NCI-H1092 treated with DMSO at 0.1 percent for 48 hours (cell line): ENCODE measurements at places on chromosomes 16 and 17.

DNA sequence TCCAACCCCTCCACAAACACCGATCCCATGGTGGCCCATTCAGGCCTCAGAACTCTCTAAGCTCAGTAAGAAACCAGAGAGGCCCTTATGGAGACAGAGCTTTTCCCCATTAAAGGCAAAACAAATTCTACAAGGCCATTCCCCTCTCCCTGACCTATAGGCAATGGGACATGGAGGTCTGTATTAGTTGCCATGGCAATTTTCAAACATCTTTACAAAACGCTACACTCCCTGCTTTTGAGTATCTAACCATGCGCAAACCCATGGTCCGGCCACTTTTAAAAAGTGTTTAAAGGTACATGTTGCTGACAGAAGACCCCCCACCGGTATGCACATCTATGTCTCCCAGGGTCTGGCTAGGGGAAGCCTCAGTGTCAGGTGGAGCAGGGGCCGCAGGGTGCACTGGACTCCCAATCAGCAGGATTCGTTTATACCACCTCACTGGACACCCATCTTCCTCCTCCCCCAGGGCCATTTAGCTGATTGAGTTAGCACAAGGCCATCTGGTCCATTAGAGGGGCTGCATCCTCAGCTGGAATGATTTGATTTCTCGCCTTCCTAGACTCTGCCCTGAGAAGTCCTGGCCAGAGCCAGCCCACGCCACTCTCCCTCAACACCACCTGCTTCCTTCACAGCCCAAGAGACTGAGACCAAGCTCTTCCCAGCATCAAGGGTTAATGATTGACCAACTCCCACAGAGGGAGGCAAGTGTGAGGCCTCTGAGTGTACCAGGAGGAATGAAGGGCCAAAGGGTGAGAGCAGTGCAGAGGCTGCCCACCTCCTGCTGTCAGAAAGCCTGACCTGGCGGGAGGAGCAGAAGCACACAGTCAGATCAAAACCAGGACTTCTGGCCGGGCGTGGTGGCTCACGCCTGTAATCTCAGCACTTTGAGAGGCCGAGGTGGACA is 10.9 kb downstream of the ACLY start:
- DNase-seq = no peak

GRCh38 chr16:87160234-87160636 is 157.0 kb downstream of the C16orf95 start:
- DNase-seq = no peak

- no peak for DNase-seq
These were observed 33.5 kb downstream of the TK2 start for GRCh38 chr16:66516509-66516807.

DNA sequence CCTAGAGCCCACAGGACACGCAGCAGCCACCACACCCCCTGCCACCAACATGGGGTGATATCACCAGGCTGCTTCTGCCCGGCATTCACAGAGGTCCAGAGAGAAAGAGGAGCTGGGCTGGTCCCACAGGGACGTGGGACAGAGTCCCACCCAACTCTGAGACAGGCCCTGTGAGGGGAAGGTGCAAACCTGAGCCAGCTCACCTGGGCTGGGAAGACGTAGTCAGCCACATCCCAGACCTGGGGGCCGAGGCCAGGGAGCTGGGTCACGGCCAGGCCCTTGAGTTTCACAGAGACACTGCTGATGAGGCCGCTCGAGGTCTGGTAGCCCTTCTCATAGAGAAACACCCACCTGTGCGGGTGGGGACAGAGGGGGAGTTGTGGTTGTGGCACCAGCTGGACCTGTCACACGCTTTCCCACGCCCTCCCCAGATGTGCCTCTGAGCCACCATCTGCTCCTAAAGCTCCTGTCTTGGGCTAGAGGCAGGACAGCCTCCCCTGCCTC is 11.2 kb downstream of the P2RX1 start:
- no peak for DNase-seq

DNA sequence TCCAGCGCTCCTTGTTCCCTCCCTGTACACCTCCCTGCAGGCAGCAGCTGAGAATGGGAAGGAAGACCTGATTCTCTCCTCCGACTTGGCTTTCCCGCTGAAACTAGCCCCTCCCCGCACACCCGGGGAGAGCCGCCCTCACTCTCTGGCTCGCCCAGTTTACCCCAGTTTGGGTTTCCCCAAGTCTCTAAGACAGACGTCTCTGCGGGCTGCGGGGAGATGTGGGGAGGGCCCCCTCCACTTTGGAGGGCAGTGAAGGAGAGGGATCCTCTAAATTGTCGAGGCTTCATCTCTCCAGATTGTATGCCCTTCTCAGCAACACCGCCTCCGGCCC is 797 bp downstream of the GRB7 start:
- DNase-seq = peak; percentile 7

DNA sequence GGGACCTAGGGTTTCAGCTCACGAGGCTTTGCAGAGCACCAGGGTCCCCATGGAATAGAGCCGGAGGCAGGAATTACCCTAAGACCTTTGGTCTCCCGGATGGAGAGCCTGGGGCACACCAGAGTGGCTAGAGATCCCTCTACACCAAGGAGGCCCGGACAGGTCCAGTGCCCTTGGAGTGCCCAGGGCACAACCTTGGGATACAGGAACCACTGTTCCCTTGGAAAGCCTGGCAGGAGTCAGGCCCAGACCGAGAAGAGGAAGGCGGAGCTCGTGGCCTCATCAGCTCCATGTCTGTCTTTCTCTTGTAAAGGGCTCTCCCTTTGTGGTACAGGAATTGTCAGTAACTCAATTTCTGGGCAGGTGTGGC is 3.8 kb upstream of the DBNDD1 start:
- no peak for DNase-seq

- DNase-seq = no peak
These were observed 55.6 kb downstream of the GRB7 start for GRCh38 chr17:39793301-39793872.

DNA sequence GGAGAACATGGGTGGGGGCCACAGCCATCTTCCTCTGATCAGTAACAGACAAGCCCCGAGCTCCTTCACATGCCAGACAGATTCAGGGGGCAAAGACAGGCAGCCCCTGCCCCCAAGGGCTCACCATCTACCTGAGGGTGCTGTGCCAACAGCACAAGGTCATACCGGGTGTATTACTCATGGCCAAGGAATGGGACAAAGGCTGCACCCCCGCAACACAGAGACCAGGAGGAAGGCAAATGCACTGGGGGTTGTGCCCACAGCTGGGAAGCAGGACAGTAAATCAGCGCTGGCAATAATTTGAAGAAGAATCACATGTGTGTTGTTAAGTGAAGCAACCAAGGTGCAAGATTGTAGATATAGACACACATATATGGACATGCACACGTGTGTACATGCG is 137.1 kb downstream of the C16orf95 start:
- no peak for DNase-seq

- no peak for DNase-seq
These were observed 113.8 kb downstream of the SLC39A11 start for GRCh38 chr17:72978593-72979218.

DNA sequence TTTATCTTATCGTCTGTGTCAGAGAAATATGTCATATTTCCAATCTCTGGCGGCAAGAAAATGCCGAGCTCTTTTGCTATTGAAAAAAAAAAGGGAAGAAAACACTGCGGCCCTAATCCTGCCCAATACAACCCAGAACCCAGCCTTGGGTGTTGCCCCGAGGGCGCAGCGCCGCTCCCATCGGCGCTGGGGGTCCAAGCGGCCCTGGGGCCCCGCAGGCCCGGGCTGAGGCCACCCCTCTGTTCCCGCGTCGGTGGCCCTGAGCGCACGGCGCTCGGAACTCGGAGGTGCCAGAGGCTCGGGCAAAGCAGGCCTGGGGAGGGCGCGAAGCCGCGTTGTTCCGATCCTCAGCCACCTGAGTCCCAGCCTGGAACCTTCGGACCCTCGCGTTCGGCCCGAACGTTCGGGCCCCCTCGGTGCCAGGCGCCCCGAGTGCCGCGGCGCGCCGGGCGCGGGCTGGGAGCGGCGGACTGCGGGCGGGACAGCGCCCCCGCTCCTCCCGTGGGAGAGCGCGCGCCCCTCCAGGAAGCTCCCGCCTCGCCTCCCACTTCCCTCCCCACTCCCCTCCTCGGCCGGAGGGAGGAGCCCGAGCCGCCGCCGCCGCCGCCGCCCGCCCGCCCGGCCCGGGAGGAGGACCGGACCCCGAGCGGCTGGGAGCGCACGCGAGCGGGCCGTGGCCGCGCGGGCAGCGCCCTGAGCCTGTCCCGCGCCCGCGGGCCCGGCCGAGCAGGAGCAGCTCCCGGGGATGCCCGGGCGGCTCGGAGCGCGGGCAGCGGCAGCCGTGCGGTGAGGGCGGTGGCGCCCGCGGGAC is at the start of gene CPNE2:
TSS of gene CPNE2 (plus strand) at position 609 of the 811 bp plus-strand sequence. CDS start 18,160 bp downstream, outside the sequence.
- DNase-seq = peak; percentile 39

DNA sequence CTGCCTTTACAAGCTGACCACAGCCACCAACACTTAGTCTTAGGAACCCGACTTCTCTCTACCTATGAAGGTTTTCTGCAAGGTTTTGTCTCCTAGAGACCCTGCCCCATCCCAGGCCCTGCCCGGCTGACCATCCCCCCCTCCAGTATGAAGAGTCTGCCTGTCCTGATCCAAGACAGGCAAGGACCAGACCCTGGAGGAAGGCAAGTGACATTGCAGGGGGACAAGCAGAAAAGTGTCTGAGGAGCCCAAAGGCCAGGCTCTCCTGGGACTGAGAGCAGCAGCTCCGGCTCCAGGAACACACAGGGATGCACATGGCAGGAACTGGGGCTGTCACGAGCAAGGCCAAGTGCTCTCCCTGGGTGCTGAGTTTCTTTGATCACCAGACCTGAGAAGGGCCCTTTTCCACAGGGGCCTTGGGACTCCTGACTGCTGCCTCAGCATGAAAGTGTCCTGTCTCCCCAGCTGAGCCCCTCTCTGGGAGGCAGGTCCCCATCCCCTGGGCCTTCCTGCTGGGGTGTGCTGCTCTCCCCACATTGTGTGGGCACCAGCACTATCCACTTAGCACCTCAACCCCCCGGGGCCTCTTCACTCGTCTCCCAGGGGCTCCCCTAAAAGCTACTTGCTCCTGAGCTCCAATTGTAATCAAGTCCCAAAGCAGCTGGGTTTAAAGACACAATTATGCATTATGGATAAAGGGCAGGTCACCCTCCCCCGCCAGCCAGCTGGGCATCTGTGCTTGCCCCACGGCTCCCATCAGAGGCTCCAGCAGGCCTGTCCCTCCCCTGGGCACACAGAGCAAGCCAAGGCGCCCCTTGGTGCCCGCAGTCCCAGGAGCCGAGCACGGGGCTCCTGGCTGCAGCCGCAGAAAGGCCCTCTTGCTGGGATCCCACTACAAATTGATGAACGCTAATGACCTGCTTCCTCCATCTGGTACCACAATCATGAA is 11.6 kb upstream of the CACNG4 start:
- no peak for DNase-seq

DNA sequence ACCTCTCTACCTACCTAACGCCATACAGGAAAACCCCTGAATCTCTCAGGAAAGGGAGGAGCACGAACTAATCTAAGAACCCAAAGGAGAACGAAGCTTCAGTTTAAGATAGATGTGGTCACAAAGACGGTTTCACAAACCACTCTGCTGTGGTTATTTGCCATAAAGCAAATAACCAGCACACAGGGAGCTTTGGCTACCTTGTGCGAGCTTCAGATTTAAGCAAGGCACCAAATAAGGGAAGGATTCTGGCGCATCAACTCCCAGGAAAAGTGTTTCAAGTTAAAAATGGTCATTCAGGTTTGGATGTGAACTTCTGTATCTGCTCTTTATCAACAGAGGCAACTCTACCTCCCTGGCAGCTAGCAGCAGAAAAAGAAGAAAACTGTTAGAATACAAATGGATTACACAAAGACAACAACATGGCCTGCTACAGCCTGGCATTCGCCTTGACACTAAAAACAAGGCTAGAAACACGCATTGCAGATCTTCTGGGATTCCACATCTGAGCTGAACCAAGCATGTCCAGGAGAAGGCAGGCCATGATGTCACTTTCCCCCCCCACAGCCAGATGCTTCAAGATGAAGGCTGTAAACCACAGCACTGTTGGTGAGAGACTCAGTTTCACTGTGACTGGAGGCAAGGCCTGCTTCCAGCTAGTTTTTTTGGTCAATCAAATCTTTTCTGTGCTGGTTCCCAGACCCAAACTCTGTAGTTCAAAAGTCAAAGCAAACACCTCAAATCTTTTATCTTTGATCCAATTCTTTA is 43.6 kb downstream of the SMG6 start:
- DNase-seq = no peak

DNA sequence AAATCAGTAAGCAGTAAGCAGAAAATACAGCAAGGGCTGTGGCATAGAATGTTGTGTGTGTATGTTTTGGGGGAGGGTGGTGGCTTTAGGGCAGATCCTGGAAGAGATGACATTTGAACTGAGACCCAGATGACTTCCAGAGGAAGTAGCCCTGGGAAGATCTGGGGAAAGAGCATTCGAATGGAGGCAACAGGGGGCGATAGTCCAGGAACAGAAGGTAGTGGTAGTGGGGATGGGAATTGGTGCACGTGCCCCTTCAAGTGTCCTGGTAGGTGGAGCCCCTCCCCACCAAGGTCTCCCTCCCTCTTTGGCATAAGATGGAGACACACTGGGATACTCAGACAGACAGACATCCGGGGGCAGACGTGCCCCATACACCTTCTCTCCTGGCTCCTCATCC is 14.1 kb downstream of the ARHGEF15 start:
- no peak for DNase-seq

DNA sequence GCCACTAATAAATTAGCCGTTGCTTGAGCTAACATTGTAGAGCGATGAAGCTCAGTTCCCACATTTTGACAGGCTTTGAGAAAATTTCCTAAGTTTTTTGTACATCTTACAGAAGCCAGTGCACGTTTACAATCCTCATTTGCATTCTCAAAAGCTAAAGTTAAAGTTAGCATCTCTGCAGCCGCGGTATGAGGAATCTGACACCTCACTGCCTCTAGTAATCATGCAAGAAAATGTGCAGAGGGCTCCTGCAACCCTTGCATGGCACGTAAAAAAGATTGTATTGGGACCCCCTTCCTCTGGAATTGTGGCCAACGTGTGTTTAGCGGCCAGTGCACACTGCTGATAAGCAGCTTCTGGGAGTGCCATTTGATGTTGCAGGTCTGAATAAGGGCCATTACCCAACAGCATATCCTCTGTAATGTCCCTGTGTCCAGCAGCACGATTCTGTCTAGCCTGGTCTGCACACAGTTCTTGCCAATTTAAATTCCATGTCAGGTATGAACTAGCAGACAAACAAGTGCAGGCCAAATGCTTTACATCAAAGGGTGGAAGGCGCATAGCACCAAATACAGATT is 12.4 kb upstream of the ZNF689 start:
- DNase-seq = no peak

DNA sequence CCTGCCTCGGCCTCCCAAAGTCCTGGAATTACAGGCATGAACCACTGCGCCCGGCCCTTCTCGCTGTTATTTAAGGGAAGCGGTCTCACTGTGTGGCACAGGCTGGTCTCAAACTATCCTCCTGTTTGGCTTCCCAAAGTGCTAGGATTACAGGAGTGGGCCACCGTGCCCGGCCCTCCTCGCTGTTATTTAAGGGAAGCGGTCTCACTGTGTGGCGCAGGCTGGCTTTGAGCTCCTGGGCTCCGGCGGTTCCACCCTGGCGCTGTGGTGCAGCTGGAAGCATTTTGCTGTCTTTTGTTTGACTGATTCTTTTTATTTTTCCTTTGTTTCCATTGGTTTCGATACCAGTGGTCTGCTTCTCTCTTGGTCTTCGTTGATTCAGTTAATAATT is 40.7 kb downstream of the FOXK2 start:
- DNase-seq = no peak
